ENCODE measurements at places on chromosomes 1 and 21. TPM values are rescaled to one million over a fixed set of nuclear protein-coding genes. Genes with fewer than 3 reads are reported as not detected.

PRKAA2 gene
- total RNA-seq: 0.02 TPM

BEST4 gene
- total RNA-seq: 1.5 TPM

ACTL8 gene
- total RNA-seq: not detected

GRCh38 chr1:192538407-192539296 is 36.9 kb upstream of the RGS1 start:
- DNase-seq: no peak

DNA sequence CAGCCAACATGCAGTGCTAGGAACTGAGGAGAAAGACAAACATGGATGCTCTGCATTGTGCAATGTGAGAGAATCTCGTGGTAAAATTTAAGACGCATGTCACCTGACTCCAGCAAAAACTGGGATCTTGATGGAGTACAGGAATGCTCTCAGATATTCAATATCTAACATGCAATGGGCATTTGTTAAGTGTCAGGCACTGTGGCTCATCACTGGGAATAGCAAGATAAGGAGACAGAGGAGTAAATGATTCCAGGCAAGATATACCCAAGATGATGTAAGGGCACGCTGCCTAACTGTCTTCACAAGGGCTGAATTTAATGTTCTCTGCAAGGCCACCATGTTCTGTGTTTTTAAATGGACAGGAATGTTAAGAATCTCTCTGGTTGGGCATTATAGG is 67.8 kb downstream of the LPAR3 start:
- no peak for DNase-seq

DNA sequence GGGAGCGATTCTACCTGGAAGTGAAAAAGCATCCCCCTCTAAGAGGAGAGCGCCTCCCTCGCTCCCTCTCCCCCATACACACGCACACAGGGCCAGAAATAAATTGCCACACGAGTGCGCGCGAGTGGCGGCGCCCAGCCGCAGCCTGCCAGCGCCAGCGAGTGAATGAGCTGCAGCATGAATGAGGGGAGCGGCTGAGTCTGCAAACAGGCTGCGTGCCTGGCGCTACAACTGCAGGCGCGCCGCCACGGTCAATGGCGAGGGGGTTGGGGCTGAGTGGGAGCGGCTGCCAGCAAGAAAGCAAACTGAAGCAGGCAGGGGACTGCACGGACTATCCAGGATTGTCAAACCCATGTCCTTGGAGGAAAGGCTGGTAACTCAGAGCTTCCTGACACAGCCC is 2.2 kb downstream of the CAMK1G start:
- DNase-seq: no peak

DNA sequence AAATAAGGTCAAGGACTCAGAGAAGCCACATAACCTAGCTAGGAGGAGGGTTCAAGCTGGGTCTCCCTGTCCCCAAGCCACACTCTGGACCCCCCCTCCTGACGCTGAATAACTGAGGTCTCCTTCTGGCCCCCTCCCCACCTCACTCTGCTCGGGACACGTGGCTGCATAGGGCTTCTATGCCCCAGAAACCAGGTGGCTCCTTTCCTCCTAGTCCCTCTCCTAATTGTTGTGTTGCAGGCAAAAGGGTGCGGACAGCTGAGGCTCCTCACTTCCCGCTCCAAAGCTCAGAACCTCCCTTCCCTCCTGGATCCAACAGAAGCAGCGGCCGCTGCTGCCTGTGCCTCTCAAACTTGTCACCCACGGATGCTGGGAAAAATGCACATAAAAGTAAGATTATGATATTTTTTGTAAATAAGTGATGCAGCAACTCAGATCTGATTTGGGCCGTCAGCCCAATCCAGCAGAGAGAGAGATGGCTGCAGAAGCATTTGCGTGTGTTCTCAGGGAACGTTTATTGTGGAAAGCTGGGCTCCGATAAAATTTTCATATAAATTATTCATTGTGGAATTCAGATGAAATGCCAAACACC is 40.8 kb upstream of the C1orf174 start:
- no peak for DNase-seq

GRCh38 chr1:231720652-231721325 is 94.2 kb downstream of the DISC1 start:
- no peak for DNase-seq

GRCh38 chr1:75097654-75098053 is 36.5 kb upstream of the LHX8 start:
- DNase-seq: no peak

GRCh38 chr1:110872745-110873720 is at the start of gene CD53:
Gene CD53 (plus strand): TSS chr1:110873148. CDS start chr1:110891409, 18,261 bp downstream.
- DNase-seq: no peak

DNA sequence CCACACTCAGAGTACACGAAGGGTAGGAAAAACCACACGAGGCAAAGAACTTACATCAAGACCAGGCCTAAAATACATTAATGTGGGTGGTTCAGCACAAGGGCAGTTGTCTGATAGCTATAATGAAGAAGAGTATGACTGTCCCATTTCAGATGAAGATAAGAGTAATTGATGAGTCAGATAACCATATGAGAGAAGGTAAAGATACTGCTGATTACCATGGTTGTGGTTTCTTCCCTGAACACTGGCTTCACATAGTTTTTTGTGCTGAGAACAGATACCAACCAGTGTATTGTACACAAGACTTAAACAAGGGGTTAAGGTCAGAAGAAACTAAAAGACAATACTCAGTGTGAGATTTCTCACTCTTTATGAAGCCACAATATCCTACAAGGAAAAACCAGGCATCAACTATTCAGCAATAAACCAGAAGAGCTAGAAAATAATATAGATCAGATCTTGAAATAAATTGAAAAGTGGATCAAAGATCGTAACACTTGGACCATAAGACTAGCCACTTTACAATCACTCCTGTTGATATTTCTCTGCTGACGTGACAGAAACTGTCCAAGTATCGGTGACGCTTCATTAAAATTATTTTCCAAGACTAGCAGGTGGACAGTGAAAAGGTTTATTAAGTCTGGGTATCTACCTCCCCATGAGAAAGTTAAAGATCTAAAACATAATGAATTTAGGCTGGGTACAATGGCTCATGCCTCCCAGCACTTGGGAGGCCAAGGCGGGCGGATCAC is 28.6 kb downstream of the PUM1 start:
- DNase-seq: no peak

DNA sequence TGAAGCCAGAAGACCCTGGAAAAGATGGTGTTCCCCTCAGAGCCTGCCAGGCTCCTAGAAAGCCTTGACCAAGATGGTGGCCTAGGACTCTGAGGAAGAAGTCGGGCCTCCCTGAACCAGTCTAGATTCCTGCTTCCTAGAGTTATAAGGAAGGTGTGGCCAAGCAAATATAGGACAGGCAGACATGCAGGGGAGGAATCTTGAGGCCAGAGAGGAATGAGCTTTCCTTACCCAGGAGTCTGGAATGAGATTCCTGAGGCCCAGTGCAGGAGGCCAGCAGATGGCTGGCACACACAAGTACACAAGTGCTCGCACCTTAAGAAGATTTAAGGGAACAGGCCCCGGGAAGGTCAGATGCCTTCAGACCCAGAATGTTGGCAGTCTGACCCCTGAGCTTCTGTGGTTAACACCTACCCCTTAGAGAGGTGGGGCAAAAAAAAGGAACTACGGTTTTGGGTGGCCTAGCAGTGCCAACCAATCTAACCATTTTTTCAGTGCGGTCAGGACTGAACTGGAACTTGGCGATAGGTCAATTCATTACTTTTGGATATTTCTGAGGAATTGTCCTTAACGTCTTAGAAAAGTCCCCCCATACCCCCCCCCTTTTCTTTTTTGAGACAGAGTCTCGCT is 73.3 kb downstream of the MDM4 start:
- DNase-seq: no peak

DNA sequence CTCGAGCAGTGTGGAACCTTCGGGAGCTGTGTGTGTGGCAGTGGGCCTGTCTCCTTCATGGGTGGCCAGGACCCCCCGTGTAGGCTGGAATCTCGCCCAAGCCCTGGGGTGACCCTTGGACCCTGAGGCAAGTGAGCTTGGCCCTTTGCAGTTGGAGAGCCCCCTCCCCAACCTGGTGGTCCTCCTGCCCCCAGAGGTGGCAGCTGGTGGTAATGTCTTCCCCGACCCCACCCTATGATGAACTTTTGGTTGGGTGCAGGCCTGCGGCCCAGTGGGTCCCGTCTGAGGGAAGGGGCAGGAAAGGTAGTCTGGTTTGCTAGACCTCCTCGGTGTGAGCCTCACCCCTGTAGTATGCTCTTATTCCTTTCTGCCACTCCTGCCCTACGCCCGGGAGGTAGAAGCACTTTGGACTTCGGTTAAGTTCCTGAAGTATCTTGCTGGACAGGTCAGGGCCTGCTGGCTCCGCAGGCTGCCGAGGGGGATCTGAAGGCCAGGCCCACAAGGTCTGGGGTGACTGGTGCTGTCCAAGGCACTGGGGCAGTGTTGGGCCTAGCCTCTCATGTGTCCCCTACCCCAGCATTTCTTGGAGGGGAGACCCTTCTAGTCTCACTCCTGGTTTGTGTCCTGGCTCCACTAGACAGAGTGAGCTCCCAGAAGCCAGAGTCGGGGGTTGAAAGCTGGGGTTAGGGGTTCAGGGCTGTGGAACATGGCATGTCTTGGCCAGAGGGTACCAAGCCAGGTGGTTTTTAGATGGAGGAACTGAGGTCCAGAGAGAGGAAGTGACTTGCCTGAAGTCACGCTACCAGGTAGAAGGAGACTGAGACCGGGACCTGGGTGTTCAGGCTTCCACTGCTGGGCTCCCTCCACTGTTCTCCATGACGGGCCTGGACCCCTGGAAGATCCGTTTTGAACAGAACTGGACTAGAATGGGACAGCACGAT is 1.8 kb downstream of the ZNF362 start:
- no peak for DNase-seq

GRCh38 chr1:118151312-118151937 is 33.6 kb downstream of the SPAG17 start:
- DNase-seq: peak; percentile 24

- DNase-seq: no peak
These were observed 4.9 kb upstream of the OPRD1 start for GRCh38 chr1:28807046-28807445.
